ENCODE measurements at places on chromosomes 7 and 10.

DNA sequence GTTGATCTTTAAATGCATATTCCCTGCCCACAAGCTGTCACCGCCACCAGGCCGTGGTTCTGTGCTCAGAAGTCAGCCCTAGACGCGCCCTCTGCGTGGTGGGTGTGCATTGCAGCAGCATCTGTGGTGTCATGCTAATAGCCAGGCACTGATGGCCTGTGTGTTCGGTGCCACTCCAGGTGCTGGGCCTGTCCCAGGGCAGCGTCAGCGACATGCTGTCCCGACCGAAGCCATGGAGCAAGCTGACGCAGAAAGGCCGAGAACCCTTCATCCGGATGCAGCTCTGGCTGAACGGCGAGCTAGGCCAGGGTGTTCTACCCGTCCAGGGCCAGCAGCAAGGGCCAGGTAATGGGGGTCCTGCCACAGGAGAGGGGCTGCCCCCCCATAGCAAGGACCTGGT, 82.5 kb upstream of the SH2B2 start:
- no peak for DNase-seq

- no peak for DNase-seq
Observed at GRCh38 chr10:62885684-62886461, 69.7 kb upstream of the EGR2 start.

DNA sequence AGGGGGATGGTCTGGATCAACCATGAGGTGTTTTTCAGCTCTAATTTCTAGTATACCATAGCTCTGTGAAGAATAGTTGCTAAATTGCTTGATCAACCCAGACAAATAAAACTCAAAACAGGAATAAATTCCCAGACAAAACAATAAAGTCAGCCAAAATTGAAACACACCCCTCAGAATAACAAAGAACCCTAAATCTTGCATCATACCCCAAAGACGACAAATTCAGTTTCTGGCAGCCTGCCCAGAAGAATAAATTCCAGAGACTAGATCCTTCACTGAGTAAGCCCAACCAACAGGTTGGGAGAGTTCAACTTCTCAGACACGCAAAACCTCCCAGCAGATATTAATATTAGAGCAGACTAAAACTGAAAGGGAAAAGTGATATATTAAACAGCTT, 11.2 kb upstream of the SEM1 start:
- no peak for DNase-seq

- DNase-seq = no peak
Observed at GRCh38 chr10:19014034-19014433, 34.6 kb upstream of the MALRD1 start.

- DNase-seq = no peak
Observed at GRCh38 chr7:125465527-125465926, 535.9 kb upstream of the POT1 start.

DNA sequence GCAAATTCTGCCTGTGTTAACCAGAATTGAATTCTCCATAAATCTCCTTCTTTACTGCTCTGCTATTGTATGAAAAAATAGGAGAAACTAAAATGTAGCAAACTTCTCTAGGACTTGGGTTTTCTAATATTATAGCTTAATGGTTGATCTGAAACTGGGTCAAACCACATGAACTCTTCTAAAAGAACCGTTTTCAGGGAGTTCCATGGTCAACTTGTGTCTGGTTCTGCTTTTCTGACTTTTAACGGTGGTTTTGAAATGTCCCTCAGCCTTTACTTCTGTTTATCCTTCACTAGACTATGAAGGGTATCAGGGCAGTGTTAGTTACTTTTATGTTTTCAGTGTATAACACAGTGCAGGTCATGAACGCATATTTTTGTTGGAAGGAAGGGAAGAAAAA, 242.2 kb downstream of the TSPAN12 start:
- DNase-seq = no peak

- peak; percentile 62 for DNase-seq
Observed at GRCh38 chr7:362402-363096, 72.6 kb downstream of the FOXL3 start.

DNA sequence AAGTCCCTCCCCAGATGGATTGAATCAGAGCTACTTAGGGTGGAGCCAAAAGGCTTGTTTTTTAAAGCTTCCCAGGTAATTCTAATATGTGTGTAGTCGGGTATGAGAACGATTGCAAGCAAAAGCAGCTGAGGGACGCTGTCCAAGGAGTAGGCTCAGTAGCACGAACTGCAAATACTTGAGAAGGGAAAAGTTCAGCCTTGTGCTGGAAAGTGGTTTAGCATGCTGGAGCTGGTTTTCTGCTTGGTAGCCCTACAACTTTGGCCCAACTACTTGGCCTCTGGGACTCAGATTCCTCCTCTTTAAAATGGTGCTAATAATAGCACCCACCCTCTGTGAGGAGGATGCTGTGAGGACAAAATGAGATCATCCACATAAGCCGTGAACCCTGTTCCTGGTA, 76.2 kb downstream of the AHR start:
- no peak for DNase-seq

All from stimulated activated CD4-positive, alpha-beta T cell treated with anti-CD3 and anti-CD28 coated beads, Interleukin-4, amount 100 ng/mL, for 4 hours (primary cell).